ENCODE measurements at places on chromosomes 11 and 22. TPM values are rescaled to one million over a fixed set of nuclear protein-coding genes. Genes with fewer than 3 reads are reported as not detected.

DNA sequence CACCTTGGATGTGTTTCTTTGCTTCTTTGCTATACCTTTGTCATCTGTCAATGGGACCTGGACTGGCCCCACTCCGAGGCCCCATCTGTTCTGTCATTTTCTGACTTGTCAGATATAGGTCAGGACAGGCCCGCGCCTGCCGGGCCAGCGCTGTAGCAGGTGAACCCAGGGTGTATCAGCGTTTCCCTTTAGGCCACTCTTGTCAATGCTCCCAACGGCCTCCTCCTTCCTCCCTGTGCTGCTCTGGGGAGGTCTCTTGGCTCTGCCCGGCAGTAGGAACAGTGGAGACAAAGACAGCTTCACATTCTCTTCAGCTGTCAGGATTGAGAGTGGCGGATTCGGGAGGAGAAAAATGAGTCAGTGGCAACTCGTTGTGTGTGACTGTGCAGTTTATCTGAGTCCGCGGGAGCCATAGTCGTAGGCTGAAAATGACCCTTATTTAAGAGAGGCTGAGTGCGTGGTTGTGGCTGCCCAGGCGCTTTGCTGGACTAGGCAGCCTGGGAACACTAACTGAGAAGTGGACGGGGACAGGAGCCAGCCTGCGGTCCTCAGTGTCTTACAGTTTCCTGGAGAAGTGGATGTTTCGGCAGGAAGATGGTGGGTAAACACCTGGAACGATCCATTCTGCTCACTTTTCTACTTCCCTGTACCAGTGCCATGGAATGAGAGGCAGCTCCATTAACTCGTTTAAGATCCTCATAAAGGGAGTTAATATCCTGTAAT, 102.3 kb downstream of the PRR5L start:
- DNase-seq: no peak

DNA sequence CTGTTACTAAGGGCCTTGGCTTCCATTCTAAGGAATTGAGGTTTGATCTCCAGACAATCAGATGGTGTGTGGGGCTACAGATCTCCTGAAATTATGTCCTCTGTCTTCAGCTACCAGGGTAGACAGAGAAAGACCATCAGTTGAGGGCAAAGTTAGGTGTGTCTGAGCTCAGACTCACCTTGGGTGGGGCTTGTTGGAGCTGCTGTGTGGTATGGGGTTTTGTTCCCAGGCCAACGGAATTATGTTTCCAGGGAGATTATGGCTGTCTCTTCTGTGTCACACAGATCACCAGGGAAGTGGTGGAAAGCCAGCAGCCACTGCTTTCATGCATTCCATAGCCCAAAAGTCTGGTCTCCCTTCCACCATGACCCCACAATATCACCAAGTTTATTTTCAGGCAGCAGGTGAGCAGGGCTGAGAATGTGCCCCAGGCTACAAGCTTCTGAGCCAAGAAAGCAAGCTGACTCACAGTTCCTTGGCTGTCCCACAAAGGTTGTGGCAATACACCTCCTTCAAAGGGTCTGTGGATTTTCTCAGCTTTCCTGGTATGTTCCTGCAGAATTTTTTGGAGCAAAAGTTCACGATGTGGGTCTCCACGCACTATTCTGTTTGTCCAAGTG, 714.9 kb downstream of the LUZP2 start:
- DNase-seq: no peak

- peak; percentile 37 for DNase-seq
Measured at GRCh38 chr22:30250039-30250565, 3.5 kb upstream of the LIF start.

The C11orf86 gene
- total RNA-seq: not detected

DNA sequence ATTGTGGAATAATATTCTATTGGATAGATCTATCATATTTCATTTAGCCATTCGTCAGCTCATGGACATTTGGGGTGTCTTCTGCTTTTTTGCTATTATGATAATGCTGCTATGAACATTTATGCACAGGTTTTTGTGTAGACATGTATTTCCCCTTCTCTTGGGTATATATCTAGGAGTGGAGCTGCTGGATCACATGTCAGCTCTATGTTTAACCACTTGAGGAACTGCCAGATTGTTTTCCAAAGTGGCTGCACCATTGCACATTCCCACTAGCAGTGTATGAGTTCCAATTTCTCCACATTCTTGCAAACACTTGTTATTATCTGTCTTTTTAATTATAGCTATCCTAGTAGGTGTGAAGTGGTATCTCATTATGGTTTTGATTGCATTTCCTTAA, 75.0 kb downstream of the C11orf65 start:
- no peak for DNase-seq

The MYOD1 gene
- total RNA-seq: 421 TPM

The MS4A3 gene
- not detected for total RNA-seq

The MMP13 gene
- total RNA-seq: 0.13 TPM
